ENCODE measurements at places on chromosomes 2 and 18.
A peak's percentile ranks its signal among the peaks of the same experiment; 100 is the strongest.

DNA sequence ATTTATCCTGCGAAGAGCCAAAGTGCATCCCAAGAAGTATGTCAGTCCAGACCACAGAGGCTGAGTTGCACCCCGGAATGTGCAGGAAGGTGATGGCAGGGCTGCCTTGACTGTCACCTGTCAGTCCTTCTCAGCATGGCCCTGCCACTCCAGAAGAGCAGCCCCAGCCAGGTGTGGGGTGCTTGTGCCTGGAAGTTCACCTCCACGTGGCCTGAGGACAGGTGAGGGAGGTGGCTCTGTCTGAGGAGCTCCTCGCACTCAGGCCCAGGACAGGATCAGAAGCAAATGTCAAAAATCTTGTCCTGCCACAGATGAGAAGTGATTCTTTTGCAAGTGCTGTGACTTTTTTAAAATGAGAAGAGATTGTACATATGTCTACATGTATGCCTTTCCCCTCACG lies 31.4 kb upstream of the B3GNT7 start:
- DNase-seq = no peak

DNA sequence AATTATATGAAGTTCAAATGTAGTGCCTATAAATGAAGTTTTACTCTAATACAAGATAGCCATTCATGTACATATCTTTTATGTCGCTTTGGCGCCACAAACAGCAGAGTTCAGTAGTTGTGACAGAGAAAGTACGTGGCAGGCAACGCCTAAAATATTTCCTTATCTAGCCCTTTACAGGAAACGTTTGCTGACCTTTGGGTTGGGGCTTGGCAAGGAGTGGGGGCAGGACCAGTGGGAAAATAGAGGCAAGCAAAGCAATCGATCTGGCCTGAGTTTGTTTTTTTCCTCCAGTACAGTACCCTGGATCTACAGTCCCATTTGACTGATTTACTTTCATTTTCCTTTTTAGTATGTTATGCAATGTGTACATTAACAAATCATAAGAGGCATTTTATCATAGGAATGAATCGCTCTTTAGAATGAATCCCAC lies 13.1 kb downstream of the CCDC68 start:
- DNase-seq = peak; percentile 97

DNA sequence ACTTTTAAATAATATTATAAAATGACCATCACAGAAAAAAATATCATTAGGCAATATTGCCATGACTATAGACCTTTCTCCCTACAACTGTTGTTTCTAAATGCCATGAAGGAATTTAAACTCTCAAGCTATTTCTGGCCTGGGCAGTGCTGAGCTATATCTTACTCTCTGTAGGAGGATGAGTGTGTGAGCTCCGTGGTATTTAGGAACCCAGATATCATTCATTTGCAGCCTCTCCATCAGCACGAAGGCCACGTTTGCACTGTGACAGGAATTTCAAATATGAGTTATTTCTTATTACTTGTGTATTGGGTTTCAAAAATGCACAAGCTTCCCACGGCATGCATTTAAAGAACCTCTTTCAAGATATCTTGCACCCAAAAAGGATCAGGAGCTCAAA lies 35.0 kb upstream of the SOX11 start:
- DNase-seq = no peak

DNA sequence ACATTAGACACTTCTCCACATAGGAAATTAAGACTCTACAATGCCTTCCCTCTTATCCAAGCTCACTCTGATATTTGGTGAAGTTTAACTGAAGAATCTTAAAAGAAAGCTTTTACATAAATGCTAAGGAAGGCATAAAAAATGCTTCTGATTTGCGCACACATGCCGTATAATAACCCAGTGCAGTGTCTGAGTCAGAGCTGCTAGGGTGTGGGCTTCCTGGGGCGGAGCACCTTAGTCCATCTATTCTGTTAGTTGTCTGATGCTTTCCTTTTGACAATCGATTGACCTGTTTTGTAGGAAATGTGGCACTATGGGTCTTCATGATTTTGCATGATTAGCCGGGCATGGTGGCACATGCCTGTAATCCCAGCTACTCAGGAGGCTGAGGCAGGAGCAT lies 231.5 kb downstream of the AFF3 start:
- DNase-seq = no peak

- no peak for DNase-seq
Observed at GRCh38 chr2:237815637-237816036, 17.1 kb downstream of the RBM44 start.

Data from hematopoietic multipotent progenitor cell treated with erythropoietin and hydrocortisone succinate and interleukin-3 and kit ligand, for 8 days (in vitro differentiated cells).